Effector memory CD8-positive, alpha-beta T cell (primary cell): ENCODE measurements at places on chromosomes 6 and 20.

GRCh38 chr6:41568585-41569384, 22.6 kb downstream of the FOXP4 start:
- DNase-seq = no peak
- H3K4me3 ChIP-seq = no peak overlapping the region
- peak overlapping the region; percentile 10 for H3K27ac ChIP-seq

GRCh38 chr6:397604-398003, 6.1 kb downstream of the IRF4 start:
- peaks cover 36% of the 10 kb centered on the region for H3K36me3 ChIP-seq
- peaks cover 5% of the 10 kb centered on the region for H3K4me1 ChIP-seq
- DNase-seq = no peak

DNA sequence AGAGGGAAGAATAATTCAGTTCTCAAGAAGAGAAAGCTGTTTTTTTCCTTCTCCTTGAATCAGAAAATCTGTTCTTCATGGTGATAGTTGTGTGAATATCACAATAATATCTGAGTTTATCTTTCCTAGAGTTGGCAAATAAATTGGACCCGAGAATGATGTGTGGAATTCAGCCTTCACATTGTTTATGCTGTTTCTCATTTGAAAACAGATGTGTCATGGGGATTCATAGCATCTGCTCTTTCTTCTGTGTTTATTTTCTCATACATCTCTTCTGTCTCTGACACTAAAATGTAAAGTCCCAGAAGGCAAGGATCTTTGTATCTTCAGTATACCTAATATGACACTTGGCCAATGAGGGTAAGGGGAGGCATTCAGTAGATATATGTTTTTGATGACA, 103.6 kb upstream of the SGK1 start:
- no peak overlapping the region for H3K4me3 ChIP-seq
- no peak for DNase-seq
- H3K27me3 ChIP-seq = no peaks in the 10 kb centered on the region
- no peaks in the 10 kb centered on the region for H3K4me1 ChIP-seq
- H3K36me3 ChIP-seq = no peaks in the 10 kb centered on the region
- no peak overlapping the region for H3K27ac ChIP-seq

- DNase-seq = no peak
- H3K4me1 ChIP-seq = no peaks in the 10 kb centered on the region
- no peak overlapping the region for H3K27ac ChIP-seq
- H3K27me3 ChIP-seq = no peaks in the 10 kb centered on the region
- no peak overlapping the region for H3K4me3 ChIP-seq
These were observed 318.2 kb downstream of the MAFB start for GRCh38 chr20:40370800-40371199.

DNA sequence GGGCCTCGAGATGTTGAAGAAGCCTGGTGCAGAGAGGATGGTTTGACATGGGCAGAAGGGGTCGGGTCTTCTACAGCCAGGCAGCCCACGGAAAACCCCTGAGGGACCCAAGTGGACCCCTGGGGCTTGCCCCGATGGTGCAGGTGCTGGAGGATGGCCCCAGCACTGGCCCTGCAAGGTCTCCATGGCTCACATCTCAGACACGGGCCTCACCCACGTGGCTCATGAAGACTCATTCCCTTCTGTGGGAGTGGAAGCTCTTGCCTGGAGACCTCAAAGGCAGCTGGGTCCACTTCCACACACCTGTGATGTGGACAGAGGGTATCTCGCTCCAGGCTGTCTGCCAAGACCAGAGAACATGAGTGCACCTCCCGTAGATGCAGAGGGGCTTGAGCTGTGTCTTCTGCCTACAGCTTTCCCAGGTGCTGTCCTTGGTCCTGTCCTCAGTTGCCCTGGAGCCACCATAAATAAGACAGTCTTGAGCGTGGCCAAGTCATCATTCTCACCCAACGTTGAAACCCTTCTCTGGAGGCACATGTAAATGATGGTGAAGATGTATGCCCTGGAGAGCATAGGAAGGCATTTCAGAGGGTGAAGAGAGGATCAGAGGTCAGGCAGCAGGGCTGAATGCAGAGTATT, 108.0 kb downstream of the SYNDIG1 start:
- peaks cover 45% of the 10 kb centered on the region for H3K27me3 ChIP-seq
- H3K36me3 ChIP-seq = no peaks in the 10 kb centered on the region
- no peak overlapping the region for H3K27ac ChIP-seq
- DNase-seq = no peak
- H3K4me3 ChIP-seq = no peak overlapping the region

DNA sequence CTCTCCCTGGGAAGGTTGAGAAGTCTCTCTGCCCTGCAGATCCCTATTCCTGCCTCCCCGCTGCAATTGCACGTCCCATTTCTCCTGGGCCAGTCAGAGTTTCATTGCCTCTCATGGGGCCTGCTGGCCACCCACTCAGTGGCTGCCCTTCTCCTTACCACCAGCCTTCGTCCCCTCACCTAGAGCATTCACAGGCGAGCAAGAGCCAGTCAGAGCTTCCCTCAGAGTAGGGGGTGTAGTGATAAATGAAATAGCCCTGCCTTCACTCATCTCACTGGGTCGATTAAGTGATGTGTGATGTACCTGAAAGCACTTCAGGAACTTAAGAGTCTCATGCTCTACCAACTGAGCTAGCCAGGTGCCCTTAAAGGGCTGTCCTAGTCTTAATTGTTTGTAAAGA, 52.0 kb upstream of the FANCE start:
- H3K4me3 ChIP-seq = no peak overlapping the region
- peaks cover 2% of the 10 kb centered on the region for H3K36me3 ChIP-seq
- no peaks in the 10 kb centered on the region for H3K27me3 ChIP-seq
- H3K27ac ChIP-seq = no peak overlapping the region
- H3K4me1 ChIP-seq = peaks cover 31% of the 10 kb centered on the region

- H3K27me3 ChIP-seq = no peaks in the 10 kb centered on the region
- peaks cover 3% of the 10 kb centered on the region for H3K36me3 ChIP-seq
- H3K27ac ChIP-seq = peak overlapping the region; percentile 86
These were observed 85.2 kb downstream of the FKBP5 start for GRCh38 chr6:35603326-35604202.

DNA sequence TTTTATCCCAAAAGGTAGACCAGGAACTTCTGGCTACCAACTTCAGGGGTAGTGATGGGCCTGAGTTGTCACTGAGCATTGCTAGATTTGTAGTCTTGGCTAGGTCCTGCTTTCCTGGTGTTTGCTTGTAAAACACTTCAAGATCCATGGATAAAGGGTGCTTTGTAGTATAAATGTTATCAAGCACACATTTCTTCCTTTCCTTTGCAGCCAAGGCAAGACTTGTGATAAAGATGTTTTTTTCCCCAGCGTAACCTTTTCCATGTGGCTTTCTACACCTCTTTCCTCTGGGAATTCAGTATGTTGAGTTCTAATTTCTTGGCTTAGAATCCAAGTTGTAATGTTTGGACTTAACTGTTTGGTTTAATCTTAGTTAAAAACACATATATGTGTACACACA, 122.8 kb upstream of the CLDN20 start:
- H3K27ac ChIP-seq = no peak overlapping the region
- no peaks in the 10 kb centered on the region for H3K27me3 ChIP-seq
- no peak overlapping the region for H3K4me3 ChIP-seq
- no peak for DNase-seq
- peaks cover 24% of the 10 kb centered on the region for H3K4me1 ChIP-seq

GRCh38 chr20:44113618-44114376, 73.2 kb downstream of the JPH2 start:
- peaks cover 4% of the 10 kb centered on the region for H3K36me3 ChIP-seq
- H3K4me1 ChIP-seq = no peaks in the 10 kb centered on the region
- no peak overlapping the region for H3K4me3 ChIP-seq
- no peak for DNase-seq

DNA sequence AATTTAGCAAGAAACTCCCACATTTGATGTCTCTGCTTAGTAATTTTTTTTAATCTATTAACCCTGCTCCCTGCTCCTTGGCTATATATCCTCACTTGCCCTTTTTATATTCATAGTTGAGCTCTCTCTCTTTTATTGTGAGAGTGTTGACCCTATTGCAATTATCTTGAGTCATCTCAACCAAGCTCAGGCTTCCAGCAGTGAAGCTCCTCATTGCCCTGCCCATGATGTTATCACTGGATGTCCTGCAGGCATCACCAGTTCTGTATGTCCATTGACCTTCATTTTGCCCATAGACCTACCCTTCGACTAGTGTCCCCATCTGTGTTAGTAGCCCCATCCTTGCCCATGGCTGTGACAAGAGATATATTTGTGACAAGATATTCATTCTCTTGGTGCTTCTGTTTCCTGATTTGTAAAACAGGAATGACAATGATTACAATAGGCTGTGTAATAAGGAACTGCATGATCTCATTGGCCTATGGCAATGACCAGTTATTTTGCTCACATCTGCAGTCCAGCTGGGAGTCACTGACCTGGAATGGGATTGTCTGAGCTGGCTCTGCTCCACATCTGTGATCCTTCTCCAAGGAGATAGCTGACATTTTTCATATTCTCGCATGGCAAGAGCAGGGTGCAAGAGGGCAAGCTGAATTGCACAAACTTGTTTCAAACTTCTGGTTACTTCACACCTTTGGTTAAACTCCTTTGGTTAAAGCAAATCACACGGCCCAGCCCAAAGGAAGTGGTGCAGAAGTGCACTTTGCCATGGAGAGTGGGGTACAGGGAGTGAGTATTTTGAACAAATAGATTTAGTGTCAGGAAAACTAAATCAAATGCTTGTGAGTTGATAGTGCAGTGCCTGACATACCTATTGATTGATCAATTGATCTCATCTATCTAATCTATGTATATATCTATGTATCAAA, 47.7 kb upstream of the CST5 start:
- peak; percentile 18 for DNase-seq
- peaks cover 71% of the 10 kb centered on the region for H3K4me1 ChIP-seq
- no peaks in the 10 kb centered on the region for H3K36me3 ChIP-seq
- peak overlapping the region; percentile 90 for H3K27ac ChIP-seq
- H3K27me3 ChIP-seq = no peaks in the 10 kb centered on the region

GRCh38 chr6:73942592-73943186, 246.7 kb downstream of the CD109 start:
- no peak overlapping the region for H3K4me3 ChIP-seq
- peaks cover 1% of the 10 kb centered on the region for H3K4me1 ChIP-seq
- no peaks in the 10 kb centered on the region for H3K27me3 ChIP-seq
- no peak overlapping the region for H3K27ac ChIP-seq
- H3K36me3 ChIP-seq = no peaks in the 10 kb centered on the region

DNA sequence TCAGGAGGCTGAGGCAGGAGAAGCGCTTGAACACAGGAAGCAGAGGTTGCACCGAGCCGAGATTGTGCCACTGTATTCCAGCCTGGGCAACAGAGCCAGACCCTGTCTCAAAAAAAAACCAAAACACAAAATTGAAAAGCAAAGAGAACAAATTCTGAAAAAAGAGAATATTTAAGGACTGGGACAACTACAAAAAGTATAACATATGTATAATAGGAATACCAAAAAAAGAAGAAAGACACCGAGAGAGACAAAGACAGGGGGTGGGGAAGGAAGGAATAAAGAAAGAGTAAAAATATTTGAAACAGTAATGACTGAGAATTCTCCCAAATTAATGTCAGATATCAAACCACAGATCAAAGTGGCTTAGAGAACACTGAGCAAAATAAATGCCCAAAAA, 5.5 kb upstream of the ZNF391 start:
- H3K4me3 ChIP-seq = no peak overlapping the region
- peaks cover 4% of the 10 kb centered on the region for H3K36me3 ChIP-seq
- no peak for DNase-seq
- no peak overlapping the region for H3K27ac ChIP-seq
- no peaks in the 10 kb centered on the region for H3K4me1 ChIP-seq

- H3K27me3 ChIP-seq = no peaks in the 10 kb centered on the region
- H3K4me1 ChIP-seq = peaks cover 14% of the 10 kb centered on the region
- H3K4me3 ChIP-seq = no peak overlapping the region
- DNase-seq = no peak
- no peak overlapping the region for H3K27ac ChIP-seq
These were observed 21.1 kb downstream of the STX11 start for GRCh38 chr6:144171406-144171805.

GRCh38 chr6:101202867-101203374, 190.6 kb upstream of the GRIK2 start:
- no peaks in the 10 kb centered on the region for H3K4me1 ChIP-seq
- no peak for DNase-seq
- H3K4me3 ChIP-seq = no peak overlapping the region
- no peaks in the 10 kb centered on the region for H3K36me3 ChIP-seq
- H3K27me3 ChIP-seq = no peaks in the 10 kb centered on the region

- no peak overlapping the region for H3K27ac ChIP-seq
- DNase-seq = no peak
- H3K4me3 ChIP-seq = no peak overlapping the region
- peaks cover 6% of the 10 kb centered on the region for H3K27me3 ChIP-seq
These were observed 165.5 kb downstream of the BACH2 start for GRCh38 chr6:90131125-90131524.

GRCh38 chr6:82022614-82023129, 224.9 kb downstream of the IBTK start:
- H3K36me3 ChIP-seq = no peaks in the 10 kb centered on the region
- no peak for DNase-seq
- H3K4me1 ChIP-seq = no peaks in the 10 kb centered on the region
- H3K27ac ChIP-seq = no peak overlapping the region
- H3K4me3 ChIP-seq = no peak overlapping the region
- H3K27me3 ChIP-seq = no peaks in the 10 kb centered on the region

DNA sequence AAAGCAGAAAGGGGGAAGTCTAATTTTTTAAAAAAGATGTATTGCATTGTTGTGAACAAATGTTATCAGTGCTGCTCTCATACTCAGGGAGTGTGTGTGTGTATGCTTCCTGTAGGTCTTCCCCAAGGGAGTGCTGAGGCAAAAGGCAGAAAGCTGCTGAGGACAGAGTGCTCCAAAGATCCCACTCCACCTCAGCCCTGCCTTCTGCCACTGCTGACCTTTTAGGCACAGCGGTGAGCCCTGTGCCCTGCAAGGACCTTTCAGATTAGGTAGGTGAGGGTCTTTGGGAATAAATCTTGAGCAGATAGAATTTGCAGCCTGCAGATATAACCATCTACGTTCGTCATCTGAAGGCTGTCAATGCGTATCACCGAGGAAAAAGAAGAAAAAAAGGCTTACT, 756.4 kb upstream of the MMS22L start:
- H3K4me1 ChIP-seq = no peaks in the 10 kb centered on the region
- DNase-seq = no peak
- H3K36me3 ChIP-seq = no peaks in the 10 kb centered on the region
- no peaks in the 10 kb centered on the region for H3K27me3 ChIP-seq

- no peak overlapping the region for H3K4me3 ChIP-seq
- peak overlapping the region; percentile 96 for H3K27ac ChIP-seq
- no peaks in the 10 kb centered on the region for H3K27me3 ChIP-seq
- peaks cover 74% of the 10 kb centered on the region for H3K4me1 ChIP-seq
These were observed 113.9 kb downstream of the NFATC2 start for GRCh38 chr20:51428401-51429143.

DNA sequence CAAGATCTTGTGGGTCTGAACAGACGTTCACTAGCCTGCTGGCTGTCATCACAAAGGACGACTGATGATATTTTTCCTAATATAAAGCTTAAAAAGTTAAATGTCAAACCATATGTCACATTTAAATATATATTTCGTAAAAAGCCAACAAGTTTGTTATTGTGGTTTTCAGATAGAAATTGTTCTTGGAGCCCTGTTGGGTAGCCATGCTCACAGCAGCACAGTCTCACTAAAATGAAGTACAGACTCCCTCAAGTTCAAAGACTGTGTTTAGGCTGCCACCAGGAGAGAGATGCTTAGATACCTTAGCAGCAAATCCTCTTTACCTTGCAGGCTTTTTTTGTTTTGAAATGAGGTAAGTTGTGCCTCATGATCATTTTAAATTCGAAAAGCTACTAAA, 17.8 kb downstream of the EEF1E1 start:
- H3K27me3 ChIP-seq = no peaks in the 10 kb centered on the region
- no peak overlapping the region for H3K27ac ChIP-seq
- no peak for DNase-seq
- H3K4me1 ChIP-seq = no peaks in the 10 kb centered on the region
- peaks cover 26% of the 10 kb centered on the region for H3K36me3 ChIP-seq

GRCh38 chr20:31669876-31670275, 32.2 kb downstream of the COX4I2 start:
- H3K27ac ChIP-seq = peak overlapping the region; percentile 97
- H3K27me3 ChIP-seq = no peaks in the 10 kb centered on the region
- peaks cover 59% of the 10 kb centered on the region for H3K4me1 ChIP-seq
- H3K4me3 ChIP-seq = peak overlapping the region; percentile 41
- no peak for DNase-seq
